ENCODE measurements at places on chromosomes 6 and 20.
A peak's percentile ranks its signal among the peaks of the same experiment; 100 is the strongest.

DNA sequence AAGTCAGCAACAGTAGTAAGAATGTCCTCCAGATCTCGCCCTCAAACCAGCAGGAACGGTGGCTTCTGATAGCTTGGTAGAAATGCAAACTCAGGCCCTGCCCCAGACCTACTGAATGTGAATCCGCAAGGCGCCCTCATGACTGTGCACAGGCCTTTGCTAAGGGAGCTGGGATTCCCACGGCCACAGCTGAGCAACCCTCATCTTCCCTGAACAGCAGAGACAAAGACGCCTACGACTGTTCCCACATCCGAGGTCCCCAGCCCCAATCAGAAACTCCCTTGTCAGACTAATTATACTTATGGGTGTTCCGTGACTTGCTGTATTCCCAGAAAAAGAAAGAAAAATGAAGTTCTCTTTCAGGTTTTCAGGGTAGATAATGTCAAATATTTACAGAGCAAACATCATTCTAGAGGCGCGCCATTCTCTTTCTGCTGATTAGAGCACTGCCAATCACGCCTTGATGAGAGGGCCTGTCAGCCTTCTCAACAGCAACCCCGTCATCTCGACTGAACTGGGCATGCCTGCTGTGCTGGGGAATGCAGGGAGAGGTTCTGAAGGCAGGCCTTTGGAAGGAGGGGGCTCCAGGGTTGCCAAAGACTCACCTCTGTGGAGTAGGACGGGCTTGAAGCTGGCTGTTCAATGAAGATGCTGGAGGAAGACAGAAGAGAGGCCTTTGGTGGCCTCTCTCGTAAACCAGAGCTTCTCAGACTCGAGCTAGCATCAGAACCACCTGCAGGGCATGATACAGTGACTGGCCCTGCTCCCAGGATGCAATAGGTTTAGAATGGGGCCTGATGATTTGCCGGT, 79.9 kb downstream of the ZNF217 start:
- no peak for DNase-seq

DNA sequence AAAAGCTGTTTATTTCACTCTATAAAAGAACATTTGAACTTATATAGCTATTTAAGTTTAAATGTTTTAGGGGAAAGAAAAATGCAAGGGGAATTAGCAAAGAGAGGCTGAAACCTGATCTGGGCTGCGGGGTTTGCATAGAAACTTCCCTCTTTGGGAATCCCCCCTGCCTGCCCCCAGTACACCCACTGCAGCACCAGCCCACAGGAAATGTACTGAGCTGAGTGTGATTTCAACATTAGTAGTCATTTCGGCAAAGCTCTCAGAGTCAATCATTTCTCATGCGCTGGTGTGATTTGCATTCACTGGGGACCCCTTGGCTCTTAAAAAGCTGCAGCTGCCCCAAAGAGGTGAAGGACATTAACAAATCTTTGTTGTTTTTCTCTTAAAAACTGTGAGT, 859.4 kb downstream of the MAFB start:
- no peak for DNase-seq

- no peak for DNase-seq
These were observed 82.3 kb upstream of the RIPOR2 start for GRCh38 chr6:25017932-25018567.

DNA sequence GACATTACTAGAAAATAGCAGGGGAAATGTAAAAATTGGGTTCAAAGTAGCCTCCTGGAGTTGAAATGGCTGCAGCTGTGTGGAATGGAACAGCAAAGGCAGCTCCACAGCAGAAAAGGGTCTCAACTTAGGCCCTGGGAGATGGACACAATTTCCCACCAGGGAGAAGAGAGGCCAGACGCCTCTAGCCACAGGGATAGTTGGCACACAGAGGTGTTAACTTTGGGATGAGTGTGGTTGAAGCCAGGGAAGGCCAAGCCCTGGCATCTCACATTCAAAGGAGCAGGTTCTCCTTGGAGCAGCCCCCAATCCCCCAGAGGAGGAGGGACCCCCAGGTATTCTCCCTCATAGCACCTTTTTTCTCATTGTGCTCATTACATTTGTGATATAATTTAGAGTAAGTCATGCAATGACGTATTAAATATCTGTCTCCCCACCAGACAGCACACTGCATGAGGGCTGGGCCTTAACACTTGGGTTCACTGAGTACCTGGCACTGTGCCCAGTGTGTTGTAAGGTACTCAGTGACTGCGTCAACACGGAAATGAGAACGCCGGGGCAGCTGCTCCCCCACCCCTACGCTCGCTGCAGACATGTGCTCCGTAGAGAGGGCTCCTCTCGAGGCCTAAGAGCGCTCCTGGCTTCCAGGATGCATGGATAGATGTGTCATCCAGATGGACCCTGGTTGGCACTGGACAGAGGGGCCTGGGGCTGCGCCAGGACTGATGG, 76.0 kb upstream of the CD93 start:
- DNase-seq: no peak

DNA sequence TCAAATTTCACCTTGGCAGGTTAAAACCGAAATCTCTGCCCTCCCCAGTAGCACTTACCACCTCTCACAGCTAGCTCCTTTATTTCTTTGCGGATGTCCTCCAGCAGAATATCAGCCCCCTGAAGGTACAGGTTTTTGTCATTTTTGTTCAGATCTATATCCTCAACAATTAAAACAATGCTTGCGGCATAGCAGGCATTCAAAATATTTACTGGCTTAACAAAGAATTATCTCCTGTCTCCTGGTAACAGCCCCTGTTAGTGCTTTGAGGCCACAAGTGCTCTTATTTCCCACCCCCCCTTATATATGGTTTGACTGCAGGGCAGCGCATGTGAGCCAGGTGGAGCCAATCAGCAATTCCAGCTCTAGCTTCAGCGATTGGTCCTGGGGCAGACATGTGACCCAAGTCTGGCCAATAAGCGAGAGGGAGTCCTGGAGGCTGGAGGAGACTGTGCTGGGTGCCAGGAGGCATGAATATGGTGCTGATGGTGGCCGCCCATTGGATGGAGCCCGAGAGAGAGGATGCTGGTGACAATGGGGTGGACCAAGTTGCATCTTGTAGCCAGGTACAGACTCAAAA, 21.0 kb downstream of the SULF2 start:
- DNase-seq: no peak

DNA sequence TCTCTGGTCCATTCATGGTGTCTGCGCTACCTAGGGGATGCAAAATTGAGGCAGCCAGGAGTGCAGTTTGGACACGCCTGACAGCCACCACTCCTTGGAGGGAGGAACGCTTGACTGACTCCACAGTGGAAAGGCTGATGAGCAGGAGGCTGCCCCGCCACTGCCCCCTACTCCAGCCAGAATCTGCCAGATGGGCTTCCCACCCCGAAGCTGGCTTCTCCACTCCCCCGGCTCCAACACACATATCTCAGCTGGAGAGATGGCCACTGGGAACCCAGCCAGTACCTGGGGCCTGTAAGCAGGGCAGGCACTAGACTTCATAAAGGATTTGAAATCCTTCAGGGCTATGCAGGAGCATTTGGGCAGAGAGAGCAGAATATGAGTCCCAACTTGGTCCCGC, 51.4 kb upstream of the BLCAP start:
- no peak for DNase-seq

GRCh38 chr6:110755411-110755834, 59.8 kb downstream of the CDK19 start:
- DNase-seq: no peak

DNA sequence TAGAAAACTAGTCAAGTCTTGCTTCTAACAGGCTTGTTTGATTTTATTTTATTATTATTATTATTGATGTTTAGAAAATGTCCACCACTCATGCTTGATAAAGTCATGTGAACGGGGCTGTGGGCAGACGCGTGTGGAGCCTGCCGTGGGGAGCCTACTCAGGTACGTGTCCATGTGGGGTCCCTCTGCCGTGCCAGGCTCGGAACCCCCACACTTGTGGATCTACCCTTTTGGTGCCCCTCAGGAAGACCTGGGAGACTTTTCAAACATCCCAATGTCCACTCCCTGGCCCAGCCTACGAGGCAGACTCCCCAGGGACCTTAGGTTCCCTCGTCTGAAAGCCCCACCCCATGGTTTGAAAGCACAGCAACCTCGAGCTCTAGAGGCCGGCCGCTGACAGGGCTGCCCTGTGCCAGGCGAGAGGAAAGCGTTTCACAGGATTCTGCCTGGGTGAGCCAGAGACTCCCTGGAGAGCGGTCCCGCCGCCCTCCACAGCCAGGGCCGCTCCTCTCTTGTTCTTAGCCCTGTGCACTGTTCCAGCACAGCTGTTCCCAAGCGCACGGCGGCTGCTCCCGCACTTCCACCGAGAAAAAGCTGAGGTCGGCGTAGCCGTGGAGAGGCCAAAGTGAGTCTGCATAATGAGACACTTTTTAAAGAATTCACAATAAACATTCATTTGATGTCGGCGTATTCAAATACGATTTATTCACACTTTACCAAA, 249.7 kb downstream of the TTLL2 start:
- no peak for DNase-seq

GRCh38 chr6:70956451-70957283, at the start of gene B3GAT2:
Gene B3GAT2, minus strand, starts transcription at chr6:70957060. Its CDS starts 631 bp downstream, at chr6:70956429.
- DNase-seq: no peak

- no peak for DNase-seq
These were observed 73.0 kb downstream of the PHIP start for GRCh38 chr6:79005024-79005423.

GRCh38 chr20:52210037-52210990, 18.7 kb upstream of the ZFP64 start:
- no peak for DNase-seq

GRCh38 chr6:18022398-18023231, 35.2 kb upstream of the KIF13A start:
- peak; percentile 60 for DNase-seq

- DNase-seq: no peak
These were observed 58.7 kb downstream of the SLC22A23 start for GRCh38 chr6:3398165-3398562.

DNA sequence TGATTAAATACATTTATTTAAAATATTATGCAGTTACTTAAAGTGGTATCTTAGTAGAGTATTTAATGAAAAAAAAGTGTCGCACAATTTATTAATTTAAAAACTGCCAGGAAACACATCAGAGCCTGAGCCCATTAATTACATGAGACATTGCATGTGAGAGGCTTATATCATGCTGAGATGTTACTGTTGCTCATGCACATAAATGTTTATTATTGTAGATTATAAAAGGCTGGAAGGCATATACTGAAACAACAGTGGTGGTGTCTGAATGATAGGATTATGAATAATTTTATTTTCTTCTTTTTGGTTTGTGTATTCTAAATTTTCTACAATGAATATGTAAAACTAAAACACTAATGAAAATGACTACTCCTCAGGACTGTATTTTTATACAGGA, 45.7 kb upstream of the TXNDC5 start:
- DNase-seq: no peak

DNA sequence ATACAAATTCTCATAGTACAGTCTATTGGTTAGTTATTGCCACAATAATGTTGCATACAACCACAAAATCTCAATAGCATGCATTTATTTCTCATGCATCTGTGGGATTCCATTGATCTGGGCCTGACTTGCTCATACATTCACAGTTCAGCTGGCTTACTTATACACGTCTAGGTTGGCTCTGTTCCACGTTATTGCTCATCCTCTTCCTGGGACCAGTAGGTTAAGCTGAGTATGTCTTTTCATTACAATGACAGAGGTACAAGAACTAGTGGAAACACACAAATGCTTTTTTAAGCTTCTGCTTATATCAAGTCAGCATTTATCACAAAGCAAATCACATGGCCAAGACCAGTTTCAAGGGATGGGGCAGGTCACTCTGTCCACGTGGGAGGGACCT, 485.3 kb upstream of the BTBD3 start:
- DNase-seq: peak; percentile 77

- DNase-seq: no peak
These were observed 618.6 kb upstream of the FLRT3 start for GRCh38 chr20:14956026-14956425.

DNA sequence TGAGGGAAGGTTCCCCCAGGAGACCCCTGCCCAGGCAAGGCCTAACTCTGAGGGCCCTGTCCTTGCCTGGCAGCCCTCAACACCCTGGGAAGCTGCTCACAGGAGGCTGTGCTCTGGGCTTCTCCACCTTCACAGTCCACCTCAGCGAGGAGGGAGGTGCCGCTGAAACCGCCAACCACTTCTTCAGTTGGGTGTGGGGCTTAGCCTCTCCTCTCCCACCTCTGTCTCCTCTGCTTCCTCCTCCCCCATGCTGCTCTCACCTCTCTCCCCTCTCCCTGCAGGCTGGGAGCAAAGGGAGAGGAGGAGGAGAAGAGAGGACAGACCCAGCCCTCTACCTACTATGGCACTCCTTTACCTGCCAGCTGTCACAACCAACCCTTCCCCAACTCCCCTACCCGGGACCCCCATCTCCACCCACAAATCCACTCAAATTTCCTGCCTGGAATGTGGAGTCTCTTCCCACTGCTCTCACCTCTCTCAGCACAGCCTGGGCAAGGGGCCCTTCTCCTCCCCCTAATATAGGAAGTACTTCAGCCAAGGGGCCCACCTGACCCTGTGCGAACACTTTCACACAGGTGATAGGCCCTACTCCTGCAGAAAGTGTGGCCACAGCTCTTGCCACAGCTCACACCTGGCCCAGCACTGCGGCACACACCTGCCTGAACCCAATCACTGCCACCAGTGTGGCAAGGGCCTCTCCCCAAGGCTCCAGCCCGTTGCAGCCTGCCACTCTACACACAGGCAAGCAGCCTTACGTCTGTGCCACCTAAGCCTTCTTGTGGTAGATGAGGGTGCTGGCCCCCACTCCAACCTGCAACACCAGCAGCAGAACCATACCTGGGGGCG, 7.2 kb downstream of the RING1 start:
- DNase-seq: no peak

DNA sequence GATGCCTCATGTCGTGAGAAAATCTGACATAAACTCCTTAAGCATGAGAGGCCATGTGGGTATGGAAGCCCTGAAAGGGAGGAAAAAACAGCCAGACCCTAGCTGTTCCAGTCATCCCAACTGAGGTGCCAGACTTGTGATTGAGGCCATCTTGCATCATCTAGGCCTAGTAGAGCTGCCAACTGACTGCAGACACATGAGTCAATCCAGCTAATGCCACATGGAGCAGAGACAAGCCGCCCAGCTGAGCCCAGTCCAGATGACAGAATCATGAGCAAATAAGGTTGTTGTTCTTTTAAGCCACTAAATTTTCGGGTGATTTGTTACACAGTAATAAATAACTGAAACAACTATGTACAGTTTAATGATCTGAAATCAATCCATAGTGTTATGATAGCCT, 680.9 kb downstream of the MAFB start:
- no peak for DNase-seq

DNA sequence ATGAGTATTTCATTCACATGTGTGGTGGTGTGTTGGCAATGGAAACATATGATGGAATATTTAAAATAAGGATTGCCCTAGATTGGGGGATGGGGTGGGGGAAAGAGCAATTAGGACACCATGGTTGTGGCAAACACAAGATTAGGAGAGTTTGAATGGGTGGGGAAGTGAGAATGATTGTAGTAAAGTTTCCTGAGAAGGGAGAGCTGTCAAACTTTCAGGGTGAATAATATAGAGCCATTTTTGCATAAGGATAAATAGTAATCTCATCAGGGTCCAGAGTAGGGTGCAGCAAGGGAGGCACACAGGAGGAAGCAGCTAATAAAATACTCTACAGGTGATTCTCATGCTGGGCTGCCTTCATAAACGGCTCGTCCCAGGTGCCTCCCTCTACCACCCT, 294.9 kb upstream of the MARCKS start:
- DNase-seq: no peak

Data from fibroblast of skin of left biceps (primary cell).